ENCODE measurements at places on chromosomes 1 and 21. TPM values are rescaled to one million over a fixed set of nuclear protein-coding genes. Genes with fewer than 3 reads are reported as not detected.

Gene AUNIP
- total RNA-seq = not detected

Gene CORT
- total RNA-seq = not detected

Gene TAS1R1
- total RNA-seq = not detected

Gene EDARADD
- 3.0 TPM for total RNA-seq

Gene PAQR6
- 0.32 TPM for total RNA-seq

Gene ATAD3B
- 9.5 TPM for total RNA-seq

Gene FAM110D
- total RNA-seq = 4.5 TPM

Gene NBPF15
- total RNA-seq = 9.1 TPM

Gene TMEM81
- 3.7 TPM for total RNA-seq

Gene MPL
- total RNA-seq = 0.40 TPM

Measured in left ventricle myocardium superior (tissue), 1 donor.